Central memory CD4-positive, alpha-beta T cell (primary cell): ENCODE measurements at places on chromosomes 2 and 18.

GRCh38 chr18:57709335-57709734 is 87.7 kb upstream of the NARS1 start:
- DNase-seq: no peak

GRCh38 chr2:31384771-31385276 is 29.7 kb downstream of the XDH start:
- DNase-seq: no peak

DNA sequence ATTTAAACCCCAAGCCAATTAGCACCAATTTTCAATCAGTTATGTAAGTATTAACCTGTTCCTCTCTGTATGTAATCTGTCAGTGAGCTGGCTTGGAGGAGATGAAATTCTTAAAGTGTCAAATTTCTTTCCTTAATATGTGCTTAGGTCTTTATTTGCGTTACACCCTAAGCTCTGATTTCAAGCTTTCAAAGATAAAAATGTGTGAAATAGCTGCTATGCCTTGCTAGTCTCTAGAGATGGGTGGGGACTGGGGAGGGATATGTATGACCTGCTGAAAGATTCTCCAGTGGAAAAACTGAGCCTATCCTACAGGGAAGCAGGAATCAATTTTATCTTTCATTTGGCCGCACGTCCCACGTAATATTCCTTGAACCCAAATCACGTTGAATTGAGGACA is 264.5 kb downstream of the RND3 start:
- DNase-seq: no peak

DNA sequence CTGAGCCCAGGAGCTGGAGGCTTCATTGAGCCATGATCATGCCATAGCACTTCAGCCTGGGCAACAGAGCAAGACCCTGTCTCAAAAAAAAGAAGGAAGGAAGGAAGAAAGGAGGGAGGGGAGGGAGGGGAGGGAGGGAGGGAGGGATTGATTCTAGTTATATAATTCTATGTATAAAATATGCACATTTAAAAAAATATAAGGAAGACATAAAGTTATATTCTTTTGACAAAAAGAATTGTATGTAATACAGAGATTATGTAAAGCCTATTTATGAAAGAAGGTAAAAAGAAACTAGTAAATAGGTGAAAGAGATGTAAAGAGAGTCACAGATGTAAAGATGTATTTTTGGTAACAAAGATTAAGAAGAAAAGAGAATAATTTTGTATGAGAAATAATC is 17.6 kb downstream of the TMSB10 start:
- DNase-seq: no peak

- no peak for DNase-seq
Measured at GRCh38 chr2:43233218-43234212, 7.1 kb upstream of the ZFP36L2 start.

GRCh38 chr2:133426791-133427190 is 141.5 kb downstream of the NCKAP5 start:
- no peak for DNase-seq

GRCh38 chr2:30656079-30656478 is 151.2 kb downstream of the CAPN13 start:
- DNase-seq: no peak

- DNase-seq: no peak
Measured at GRCh38 chr2:235506997-235507615, 13.3 kb downstream of the AGAP1 start.

GRCh38 chr2:235674146-235674545 is 180.3 kb downstream of the AGAP1 start:
- DNase-seq: no peak

GRCh38 chr18:74213429-74213828 is 65.1 kb downstream of the TIMM21 start:
- DNase-seq: no peak

DNA sequence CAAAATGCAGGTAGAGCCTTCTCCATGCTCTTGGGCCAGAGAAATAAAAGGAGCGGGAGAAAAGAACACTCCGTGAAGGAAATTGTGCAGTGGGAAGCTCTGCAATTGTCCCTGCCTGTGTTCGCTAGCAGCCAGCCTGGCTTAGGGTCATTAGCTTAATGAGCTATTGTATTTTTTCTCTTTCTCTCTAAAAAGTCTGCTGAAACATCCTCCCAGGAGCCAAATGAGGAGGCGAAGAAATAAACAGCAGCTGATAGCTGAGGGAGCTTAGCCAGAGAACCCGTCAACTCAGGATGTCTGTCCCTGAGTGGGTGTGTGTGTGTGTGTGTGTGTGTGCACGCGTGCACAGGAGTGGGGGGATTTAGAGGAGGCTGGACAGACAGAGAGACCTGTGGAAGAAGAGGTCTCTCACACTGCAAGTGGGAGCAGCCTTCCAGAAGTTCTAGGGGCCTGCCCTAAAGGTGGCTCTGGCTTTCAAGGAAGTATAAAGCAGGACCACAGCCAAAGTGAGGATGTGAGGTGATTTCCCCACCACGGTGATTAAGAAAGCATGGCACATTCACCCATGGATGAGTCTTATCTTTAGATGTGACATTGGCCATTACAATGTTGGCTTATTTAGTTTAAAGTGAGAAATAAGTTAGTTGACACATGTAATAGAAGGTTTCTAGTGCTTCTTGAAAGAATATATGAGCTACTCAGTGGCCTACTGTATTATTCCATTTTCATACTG is 690.4 kb downstream of the RNF144A start:
- no peak for DNase-seq

- no peak for DNase-seq
Measured at GRCh38 chr18:68843473-68844089, 45.7 kb downstream of the CCDC102B start.

GRCh38 chr2:200617156-200618053 is 31.6 kb downstream of the AOX1 start:
- DNase-seq: no peak

DNA sequence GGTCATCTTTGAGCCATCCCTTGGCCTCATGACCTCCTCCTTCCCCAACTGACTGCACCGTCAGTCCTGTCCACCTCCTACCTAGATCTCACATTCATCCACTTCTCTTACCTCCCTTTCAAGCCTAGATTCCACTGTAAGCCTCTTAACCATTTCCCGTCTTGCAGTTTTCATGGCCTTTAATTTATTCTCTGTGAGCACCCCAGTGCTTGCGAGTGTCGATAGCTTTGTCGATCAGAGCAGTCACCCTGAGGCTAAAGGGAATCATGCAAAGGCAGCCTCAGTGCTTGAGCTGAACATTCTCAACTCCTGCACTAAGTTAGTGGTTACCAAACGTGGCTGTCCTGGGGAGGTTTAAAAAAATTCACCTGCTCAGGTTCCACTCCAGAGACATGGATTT is 14.7 kb downstream of the ARHGAP25 start:
- DNase-seq: no peak
